ENCODE measurements at places on chromosomes 2 and 18.

- no peak for DNase-seq
These were observed 308.0 kb downstream of the CMPK2 start for GRCh38 chr2:6557737-6558136.

GRCh38 chr18:49521216-49521835 is 34.3 kb upstream of the C18orf32 start:
- no peak for DNase-seq

- no peak for DNase-seq
These were observed 46.0 kb upstream of the STON1 start for GRCh38 chr2:48483916-48484315.

GRCh38 chr2:212282671-212283261 is 255.8 kb downstream of the ERBB4 start:
- DNase-seq, result no peak

GRCh38 chr18:76121011-76121410 is 374.0 kb downstream of the ZNF516 start:
- DNase-seq, result no peak

DNA sequence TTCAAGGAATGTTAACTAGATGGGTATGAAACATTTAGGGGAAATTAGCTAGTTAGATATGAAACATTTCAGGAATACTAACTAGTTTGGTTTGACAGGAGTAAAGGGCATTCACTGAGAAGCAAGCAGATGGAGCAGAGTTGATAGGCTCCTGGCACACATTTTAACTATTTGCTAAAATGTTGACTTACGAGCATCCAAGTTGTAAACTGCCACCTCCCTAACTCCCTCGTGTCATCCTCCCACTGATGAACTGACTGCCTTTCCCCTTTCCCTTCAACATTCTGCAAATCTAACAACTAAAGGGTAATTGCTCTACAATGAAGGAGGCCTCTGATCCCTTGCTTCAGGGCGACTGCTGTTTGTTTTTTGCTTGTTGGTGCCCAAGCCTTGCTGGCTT is 580.4 kb upstream of the FAM98A start:
- DNase-seq, result no peak

DNA sequence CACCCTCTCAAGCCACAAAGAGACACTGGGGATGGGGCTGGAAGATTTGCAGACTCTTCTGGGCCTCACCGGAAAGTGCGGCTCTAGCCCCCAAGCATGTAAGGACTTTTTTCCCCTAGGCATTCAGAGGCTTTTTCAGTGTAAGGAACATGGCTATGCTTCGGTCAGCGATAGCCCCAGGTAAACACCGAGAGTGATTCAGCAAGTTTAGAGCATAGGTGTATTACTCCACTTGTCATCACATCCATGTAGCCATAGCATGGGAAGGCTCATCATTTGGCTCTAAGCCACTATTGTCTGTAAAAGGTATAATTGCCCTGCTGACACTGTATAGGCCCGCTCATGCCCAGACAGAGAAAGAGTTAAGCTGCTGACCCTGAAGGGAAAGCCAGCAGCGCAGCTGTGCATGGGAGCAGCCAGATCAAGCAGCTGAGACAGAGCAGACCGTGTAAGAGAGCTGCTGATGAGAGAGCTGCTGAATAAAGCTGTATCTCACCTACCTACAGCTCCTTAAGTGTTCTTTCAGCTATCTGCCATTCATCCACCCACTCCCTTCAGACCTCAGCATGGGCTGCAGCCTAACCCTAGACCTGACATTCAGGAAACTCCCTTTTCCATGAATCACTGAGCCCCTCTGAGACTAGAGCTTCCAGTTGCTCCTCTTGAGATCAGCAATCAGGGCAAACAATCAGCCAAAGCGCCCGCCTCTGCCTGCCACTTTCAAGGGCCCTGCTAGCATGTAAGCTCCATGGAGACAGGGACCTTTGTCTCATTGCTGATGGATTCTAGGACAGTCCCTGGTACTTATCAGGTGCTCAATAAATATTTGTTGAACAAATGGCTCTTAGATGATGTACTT is 25.5 kb downstream of the LGALSL start:
- no peak for DNase-seq

DNA sequence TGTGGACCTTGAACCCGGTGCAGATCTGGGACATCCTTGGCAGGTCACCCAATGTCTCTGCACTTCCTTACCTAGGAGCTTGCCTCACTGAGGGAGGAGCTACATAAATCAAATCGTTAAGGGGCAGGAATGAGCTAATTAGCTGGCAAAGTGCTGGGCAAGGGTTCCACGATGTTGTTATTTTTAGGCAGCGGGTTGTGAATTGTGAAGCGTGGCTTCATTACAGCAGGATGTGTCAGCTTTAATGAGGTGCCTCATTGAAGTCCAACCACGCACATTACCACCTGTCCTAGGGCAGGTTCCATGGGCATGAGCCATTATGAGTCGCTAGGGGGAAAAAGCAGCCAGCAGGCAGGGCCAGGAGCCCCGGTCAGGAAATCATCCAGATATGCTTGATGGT is 127.0 kb upstream of the AGAP1 start:
- no peak for DNase-seq

GRCh38 chr18:63229971-63230370 is 89.6 kb downstream of the BCL2 start:
- DNase-seq, result no peak

DNA sequence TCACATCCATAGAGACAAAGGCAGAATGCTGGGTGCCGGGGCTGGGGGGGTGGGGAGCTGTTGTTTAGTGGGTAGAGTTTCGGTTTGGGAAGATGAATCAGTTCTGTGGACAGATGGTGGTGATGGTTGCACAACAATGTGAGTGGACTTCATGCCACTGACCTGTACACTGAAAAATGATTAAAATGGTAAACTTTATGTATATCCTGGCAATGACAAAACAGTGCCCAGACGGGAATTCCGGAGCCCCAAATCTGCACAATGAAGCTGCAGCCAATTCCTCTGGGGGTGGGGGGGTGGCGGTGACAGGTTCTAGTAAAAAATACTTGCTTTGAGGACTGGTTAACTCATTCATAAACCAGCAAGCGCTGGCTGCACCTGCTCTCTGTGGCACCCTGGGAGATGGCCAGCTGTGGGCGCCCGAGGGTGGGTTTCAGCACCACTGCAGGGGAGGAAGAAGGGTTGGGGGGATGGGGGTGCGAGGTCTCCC is 81.8 kb upstream of the HPCAL1 start:
- no peak for DNase-seq

DNA sequence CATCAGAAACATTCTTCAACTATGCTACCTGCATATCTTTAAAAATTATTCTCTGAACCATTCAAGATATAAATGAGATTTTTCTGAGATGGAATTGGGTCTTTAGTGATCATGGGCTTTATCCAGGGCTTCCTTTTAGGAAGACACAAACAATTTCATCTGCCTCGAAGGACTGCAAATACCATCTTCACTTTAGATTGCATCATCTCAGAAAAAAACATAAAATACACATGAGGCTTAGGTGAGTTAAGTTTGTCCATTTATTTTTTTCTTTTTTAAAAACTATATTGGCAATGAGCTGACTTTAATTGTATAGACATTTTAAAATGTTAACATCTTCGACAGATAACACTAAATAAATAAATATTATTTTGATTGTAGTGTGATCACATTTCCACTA is 20.1 kb downstream of the TTN start:
- DNase-seq, result no peak

- no peak for DNase-seq
These were observed 294.5 kb upstream of the NT5C1B start for GRCh38 chr2:18883616-18884456.

- no peak for DNase-seq
These were observed 17.3 kb downstream of the GRHL1 start for GRCh38 chr2:9968553-9969497.

DNA sequence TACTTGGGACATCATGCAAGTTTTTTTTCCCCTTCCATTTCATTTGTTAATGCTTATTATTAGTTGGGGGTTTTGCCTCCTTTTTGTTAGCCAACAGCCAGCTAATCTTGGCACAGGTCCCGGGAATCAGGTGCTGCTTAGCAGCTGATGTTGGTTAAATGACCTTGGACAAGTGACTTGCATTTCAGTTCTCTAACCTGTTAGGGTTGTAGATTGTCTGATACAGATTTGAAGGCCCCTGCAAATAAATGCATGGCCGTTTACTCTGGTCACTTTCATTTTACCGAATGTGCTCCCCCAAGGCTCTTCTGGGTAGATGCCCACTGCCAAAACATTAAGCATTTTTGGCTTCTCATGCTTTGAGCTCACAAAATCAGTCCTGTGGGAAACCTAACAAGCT is 120.9 kb downstream of the SPTBN1 start:
- no peak for DNase-seq

DNA sequence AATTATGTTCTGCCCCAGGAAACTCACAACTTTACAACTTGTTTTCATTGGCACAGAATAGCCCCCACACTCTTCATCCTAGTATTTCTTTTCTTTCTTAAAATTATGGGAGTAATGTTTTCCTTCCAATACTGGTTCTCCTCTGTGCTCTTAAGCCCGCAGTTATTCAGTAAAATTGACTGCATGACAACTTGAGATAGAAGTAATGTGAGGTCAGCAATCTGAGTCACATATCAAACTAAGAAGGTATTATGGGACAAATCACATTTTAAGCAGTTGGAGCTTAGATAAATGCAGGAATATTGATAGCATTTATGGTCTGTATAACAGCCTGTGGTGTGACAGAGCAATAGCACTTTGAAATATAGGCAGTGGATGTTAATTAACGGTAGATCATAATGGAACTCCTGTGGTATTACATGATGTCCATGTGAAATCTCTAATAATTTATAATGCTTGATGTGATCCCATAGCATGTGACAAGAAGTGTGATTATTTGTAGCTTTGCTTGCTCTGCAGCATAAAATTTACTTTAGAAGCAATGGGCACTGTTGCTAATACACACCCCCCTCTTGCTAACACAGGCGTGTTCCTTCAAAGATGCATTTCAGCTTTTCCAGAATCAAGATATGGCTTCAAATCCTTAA is 351.4 kb upstream of the CDH20 start:
- DNase-seq, result no peak

- no peak for DNase-seq
These were observed 51.9 kb downstream of the PLA2R1 start for GRCh38 chr2:160010361-160011145.

- no peak for DNase-seq
These were observed 74.9 kb upstream of the DLX2 start for GRCh38 chr2:172177581-172177980.

- DNase-seq, result no peak
These were observed 49.3 kb downstream of the PTRHD1 start for GRCh38 chr2:24743924-24744323.

DNA sequence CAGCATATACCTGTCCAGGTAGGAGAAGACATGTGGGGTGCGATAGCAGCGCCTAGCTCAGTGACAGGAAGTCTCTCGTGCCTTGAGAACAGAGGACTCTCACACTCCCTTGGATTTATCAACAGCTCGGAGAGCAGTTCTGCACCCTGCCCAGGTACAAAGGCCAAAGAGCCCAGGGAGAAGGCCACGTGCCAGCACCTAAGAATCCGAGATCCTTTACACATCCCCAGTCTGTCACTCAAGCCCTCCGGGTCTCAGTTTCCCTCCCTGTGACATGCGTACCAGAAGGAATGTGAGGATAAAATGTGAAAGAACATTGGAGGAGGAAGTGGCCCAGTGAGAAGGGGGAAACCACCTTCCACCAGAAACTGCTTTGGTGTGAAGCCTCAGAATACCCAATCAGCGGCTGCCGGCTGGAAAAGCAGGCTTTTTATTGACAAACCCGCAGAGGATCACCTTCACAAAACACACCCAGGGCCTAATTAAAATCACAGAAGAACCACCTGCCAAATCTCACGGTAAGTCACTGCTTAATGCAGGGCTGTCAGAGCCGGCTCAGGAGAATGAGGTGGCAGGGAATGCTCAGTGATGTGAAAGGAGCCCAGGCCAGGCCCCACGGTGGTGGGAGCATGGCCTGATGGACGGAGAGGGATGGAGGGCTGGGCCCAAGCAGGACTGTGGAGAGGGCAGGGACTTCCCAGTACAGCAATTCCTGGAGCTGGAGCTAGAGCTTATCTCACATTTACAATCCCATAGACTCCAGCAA is 66.3 kb downstream of the MYO5B start:
- no peak for DNase-seq

DNA sequence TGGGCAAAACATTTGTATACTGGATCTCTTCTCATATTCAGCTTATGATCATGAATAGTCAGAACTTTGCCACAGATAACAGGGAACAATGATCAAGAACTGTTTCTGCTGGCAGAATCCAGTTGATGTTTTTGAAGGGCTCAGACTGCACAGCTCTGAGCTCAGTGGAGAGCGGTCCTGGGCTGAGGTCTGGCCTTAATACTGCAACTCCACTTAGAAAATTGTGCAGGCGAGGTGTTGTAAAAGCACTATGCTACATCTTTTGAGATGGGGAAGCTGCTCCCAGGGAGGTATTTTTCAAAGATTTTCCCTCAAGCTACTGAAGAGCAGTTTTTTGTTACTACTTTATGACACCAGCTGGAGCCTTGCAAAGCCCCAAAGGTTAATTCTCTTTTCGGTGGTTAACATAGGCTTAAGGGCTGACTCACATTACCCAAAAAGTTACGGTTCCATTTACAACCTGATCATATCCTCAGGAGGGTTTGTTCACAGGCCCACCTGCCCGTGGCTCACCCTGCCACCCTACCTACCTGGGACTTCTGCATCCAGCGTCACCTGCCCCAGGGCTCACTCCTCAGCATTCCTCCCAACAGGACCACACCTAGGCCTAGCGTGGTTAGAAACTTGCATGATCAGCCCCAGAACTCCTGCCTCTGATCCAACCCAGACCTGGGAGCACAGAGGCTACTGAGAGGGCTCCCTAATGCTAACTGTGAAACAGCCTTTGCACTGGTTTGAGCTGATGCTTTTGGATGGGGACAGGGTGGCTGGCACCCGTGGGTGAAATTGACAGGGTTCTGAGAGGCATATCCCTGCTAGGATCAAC is 114.4 kb downstream of the NCK2 start:
- DNase-seq, result no peak

DNA sequence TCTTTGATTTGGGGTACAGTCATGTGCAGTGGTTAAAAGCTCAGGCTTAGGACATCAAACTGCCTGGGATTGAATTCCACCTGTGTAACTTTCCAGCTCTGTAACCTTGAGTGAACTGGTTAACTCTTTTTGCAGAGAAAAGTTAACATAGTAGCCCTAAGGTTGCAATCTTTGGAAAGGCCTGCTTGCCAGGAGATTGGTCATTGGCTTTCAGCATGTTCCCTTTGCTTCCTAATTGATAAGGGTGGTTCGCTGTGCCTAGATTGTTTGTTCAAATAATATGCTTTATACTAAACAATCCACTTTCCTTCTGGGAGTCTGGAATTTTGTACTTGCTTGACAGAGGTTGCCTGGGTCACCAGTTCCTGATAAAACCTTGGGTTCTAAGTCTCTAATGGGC is 86.8 kb downstream of the PIK3C3 start:
- DNase-seq, result no peak

- no peak for DNase-seq
These were observed 60.8 kb downstream of the MC4R start for GRCh38 chr18:60311676-60312360.

GRCh38 chr2:33560017-33560416 is 39.1 kb downstream of the FAM98A start:
- DNase-seq, result no peak

- no peak for DNase-seq
These were observed 192.6 kb upstream of the TCF4 start for GRCh38 chr18:55780586-55781071.

GRCh38 chr2:197281421-197281820 is 29.2 kb downstream of the ANKRD44 start:
- no peak for DNase-seq

Data from CD8-positive, alpha-beta T cell (primary cell).